ENCODE measurements at places on chromosomes 1 and 21. TPM values are rescaled to one million over a fixed set of nuclear protein-coding genes. Genes with fewer than 3 reads are reported as not detected.

- peak overlapping the region; percentile 87 for H3K4me3 ChIP-seq
- no peaks in the 10 kb centered on the region for H3K27me3 ChIP-seq
- H3K36me3 ChIP-seq: no peaks in the 10 kb centered on the region
- peaks cover 42% of the 10 kb centered on the region for H3K4me1 ChIP-seq
Observed at GRCh38 chr1:113928187-113928930, 765 bp upstream of the HIPK1 start.

Gene CYP4A11
- polyA plus RNA-seq: not detected

DNA sequence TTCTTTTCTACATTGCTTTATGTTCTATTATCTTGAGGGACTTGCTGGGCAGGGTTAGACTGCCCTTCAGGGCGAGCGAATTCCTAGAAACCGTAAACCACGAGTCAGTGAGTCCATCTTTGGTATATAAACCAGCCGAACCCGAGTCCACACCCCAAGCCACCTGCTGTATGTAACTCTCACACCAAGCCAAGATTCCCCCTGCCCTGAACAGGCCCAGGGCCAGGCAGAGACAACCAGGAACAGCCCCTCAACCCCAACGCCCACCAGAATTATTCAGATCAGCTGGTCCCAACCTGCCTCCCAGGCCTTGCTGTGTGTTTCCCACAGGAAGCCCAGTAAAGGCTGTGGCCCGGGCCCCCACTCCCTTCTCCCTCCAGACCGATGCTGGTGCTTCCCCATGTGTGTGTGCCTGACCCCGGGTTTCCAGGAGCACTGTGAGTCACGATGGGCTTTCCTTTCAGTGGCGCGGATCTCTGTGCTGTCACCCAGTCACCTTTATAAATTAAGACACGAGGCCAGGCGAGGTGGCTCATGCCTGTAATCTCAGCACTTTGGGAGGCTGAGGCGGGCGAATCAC, 17.1 kb downstream of the KIF17 start:
- no peak overlapping the region for H3K4me3 ChIP-seq
- DNase-seq: no peak

Gene KDF1
- 0.89 TPM for polyA plus RNA-seq

GRCh38 chr1:179337288-179337687, 28.5 kb upstream of the AXDND1 start:
- H3K27me3 ChIP-seq: no peaks in the 10 kb centered on the region
- DNase-seq: no peak
- H3K27ac ChIP-seq: no peak overlapping the region
- peaks cover 51% of the 10 kb centered on the region for H3K36me3 ChIP-seq

GRCh38 chr1:94036730-94037129, 84.2 kb downstream of the ABCA4 start:
- H3K4me1 ChIP-seq: no peaks in the 10 kb centered on the region
- H3K4me3 ChIP-seq: no peak overlapping the region
- H3K27ac ChIP-seq: no peak overlapping the region
- no peaks in the 10 kb centered on the region for H3K36me3 ChIP-seq
- H3K27me3 ChIP-seq: no peaks in the 10 kb centered on the region

- H3K27ac ChIP-seq: no peak overlapping the region
- H3K4me3 ChIP-seq: no peak overlapping the region
- no peaks in the 10 kb centered on the region for H3K36me3 ChIP-seq
- no peak for DNase-seq
- no peaks in the 10 kb centered on the region for H3K4me1 ChIP-seq
Observed at GRCh38 chr1:217407534-217408001, 223.3 kb downstream of the GPATCH2 start.

Gene OR2C3
- not detected for polyA plus RNA-seq

DNA sequence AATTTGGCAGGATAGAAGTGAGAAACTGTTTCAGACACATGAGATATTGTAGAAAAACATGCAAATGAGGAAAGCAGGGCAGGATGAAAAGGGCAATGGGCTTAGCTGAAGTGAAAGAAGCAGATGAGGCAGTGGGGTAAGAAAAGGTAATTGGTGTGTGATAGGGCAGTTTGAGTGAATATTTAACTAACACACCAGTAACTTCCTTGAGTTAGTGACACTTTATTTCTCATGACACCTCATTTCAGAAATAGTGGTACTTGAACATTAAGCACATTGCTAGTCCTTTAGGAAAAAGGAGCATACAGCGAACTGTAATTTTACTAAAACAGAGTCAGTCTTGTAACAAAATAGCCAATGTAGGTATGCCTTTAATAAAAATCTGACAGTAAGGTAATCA, 415.0 kb downstream of the DPYD start:
- no peak overlapping the region for H3K4me3 ChIP-seq
- H3K27me3 ChIP-seq: no peaks in the 10 kb centered on the region
- H3K36me3 ChIP-seq: peaks cover 22% of the 10 kb centered on the region

DNA sequence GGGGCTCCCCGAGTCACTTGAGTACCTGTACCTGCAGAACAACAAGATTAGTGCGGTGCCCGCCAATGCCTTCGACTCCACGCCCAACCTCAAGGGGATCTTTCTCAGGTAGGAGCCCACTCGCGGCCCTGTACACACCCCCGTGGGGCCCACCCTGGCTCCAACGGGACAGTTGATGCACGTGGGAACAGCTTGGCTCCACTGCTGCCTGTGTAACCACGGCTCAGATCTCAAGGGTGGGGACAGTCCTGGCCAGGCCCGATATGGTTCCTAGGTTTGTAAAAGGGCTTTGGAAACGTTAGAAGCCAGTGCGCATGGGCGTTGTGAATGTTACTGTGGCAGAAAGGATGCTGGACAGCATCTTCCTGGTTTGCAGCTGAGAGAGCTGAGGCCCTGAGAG, 18.8 kb downstream of the PODN start:
- DNase-seq: peak; percentile 74
- H3K4me3 ChIP-seq: no peak overlapping the region
- no peak overlapping the region for H3K27ac ChIP-seq
- H3K36me3 ChIP-seq: no peaks in the 10 kb centered on the region

DNA sequence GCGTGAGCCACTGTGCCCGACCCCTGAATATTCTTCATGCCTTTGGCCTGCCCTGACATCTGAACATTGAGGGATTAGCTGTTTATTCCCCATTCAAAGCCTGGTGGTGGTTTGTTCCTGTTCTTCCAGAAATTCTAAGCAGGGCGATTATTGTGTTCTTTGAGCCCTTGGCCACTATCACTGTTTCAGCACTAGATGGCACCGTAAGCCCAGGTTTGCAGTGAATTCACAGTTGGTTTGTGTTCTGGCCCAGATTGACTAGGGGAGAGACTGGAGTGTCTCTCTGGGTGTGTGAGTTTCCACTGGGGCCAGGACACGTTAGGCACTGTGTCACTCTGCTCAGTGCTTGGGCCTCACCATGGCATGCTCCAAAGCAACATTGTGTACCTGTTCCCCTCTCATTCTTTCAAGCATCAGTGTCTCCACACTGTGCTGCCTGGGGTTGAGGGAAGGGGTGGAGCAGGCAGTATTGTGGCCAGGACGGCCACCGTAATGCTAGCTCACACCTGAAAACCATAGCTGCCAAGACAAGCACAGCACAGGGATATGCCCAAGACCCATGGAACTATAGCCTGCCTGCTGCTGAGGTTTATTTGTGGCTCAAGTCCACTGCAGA, 52.7 kb downstream of the PKN2 start:
- H3K27me3 ChIP-seq: no peaks in the 10 kb centered on the region
- no peak overlapping the region for H3K4me3 ChIP-seq
- DNase-seq: no peak
- no peak overlapping the region for H3K27ac ChIP-seq
- peaks cover 10% of the 10 kb centered on the region for H3K4me1 ChIP-seq

Gene KLHDC9
- polyA plus RNA-seq: 1.9 TPM

GRCh38 chr1:192747943-192748342, 60.9 kb upstream of the RGS2 start:
- no peak overlapping the region for H3K4me3 ChIP-seq
- no peaks in the 10 kb centered on the region for H3K27me3 ChIP-seq
- H3K36me3 ChIP-seq: no peaks in the 10 kb centered on the region
- no peaks in the 10 kb centered on the region for H3K4me1 ChIP-seq
- H3K27ac ChIP-seq: no peak overlapping the region
- no peak for DNase-seq

Gene HSD3B1
- not detected for polyA plus RNA-seq

DNA sequence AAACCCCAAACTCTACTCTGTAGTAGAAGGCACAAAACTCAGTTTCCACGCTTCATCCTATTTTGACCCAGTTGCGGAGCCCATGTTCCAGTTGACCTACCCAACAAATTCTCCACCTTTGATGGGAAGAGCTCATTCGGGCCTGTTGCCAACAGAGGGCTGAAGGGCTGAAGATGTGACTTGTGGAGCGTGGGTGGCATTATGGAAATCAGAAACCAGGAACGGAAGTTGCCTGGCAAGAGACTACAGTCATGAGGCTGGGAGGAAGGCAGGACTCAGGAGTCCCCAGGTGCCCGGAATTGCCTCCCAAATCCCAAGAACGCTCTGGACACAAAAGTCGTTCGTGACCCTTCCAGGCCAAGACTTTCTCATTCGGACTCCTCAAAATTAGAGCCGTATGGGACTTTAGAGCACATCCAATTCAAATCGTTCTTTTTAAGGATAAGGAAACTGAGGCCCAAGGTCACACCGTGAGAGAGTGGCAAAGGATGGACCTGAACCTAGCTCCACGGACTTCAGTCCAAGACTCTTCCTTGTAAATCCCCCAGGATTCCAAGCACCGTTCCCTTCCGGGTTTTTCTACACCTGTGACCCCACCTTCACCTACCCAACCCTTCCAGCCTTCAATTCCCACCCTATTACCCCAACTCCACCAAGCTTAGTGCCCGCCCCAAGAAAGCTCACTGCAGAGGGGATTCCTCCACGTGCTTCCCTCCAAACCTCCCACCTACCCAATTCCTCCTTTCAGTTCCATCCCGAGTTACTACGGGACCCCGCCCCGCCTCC, 739 bp downstream of the SMG5 start:
- H3K27ac ChIP-seq: peak overlapping the region; percentile 90
- peak overlapping the region; percentile 86 for H3K4me3 ChIP-seq
- H3K36me3 ChIP-seq: peaks cover 48% of the 10 kb centered on the region
- no peak for DNase-seq
- peaks cover 34% of the 10 kb centered on the region for H3K4me1 ChIP-seq
- no peaks in the 10 kb centered on the region for H3K27me3 ChIP-seq

DNA sequence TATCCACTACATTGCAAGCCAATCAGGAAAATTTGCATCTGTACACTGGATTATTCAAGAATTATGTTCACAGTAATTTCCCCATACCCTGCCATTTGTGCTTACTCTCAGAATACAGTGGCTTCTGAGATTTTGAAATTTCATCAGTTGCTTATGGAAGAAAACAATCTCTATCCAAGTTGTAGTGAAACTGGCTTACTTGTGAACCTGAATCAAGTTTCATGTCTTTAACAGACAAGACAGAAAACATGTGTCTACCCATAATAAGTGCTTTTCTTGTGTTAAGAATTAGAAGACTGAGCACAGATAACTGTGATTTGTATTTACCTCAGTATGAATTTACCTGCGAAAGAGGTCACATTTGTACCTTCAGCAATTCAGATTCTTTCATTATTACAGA, 672.7 kb upstream of the ADGRL2 start:
- no peak overlapping the region for H3K27ac ChIP-seq
- no peak for DNase-seq
- H3K4me3 ChIP-seq: no peak overlapping the region
- no peaks in the 10 kb centered on the region for H3K36me3 ChIP-seq
- H3K27me3 ChIP-seq: no peaks in the 10 kb centered on the region
- no peaks in the 10 kb centered on the region for H3K4me1 ChIP-seq

Gene KRTAP13-2
- polyA plus RNA-seq: not detected

Gene SELL
- 157 TPM for polyA plus RNA-seq

- H3K27ac ChIP-seq: no peak overlapping the region
- H3K36me3 ChIP-seq: no peaks in the 10 kb centered on the region
- peaks cover 58% of the 10 kb centered on the region for H3K4me1 ChIP-seq
- DNase-seq: no peak
Observed at GRCh38 chr1:6351480-6352137, 42.0 kb downstream of the ACOT7 start.

Gene PLPPR4
- 0.26 TPM for polyA plus RNA-seq

DNA sequence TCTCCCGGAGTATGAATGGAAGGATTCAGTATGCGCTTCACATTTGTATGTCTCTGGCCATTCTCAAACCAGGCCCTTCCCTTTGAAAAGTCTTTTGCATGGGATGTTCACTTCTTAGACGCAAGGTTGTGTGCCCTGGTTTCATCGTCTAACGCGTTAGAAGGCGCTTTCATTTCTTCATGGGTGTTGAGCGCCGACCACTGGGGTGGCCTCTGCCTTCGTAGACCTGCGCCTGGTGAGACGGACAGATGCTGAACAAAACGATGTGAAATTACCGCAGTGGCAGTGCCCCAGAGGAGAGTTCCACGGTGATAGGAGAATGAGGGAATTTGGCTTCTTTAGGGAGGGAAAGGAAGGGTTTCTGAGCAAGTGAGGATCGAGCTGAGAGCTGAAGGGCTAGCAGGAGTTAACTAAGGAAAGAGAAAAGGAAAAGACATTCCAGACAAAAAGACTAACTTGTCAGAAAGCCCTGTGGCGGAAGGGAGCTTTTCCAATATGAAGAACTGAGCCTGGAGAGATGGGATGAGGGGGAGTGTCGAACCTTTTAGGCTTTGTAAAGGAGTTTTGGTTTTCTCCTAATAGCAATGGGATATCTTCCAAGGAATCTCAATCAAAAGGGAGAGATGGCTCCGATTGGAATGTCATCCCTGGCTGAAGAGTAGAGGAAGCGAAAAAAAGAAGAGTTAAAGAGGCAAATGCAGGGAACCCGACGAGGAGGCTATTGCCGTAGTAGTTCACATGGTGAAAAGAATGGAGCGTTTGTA, 951 bp downstream of the GGPS1 start:
- no peaks in the 10 kb centered on the region for H3K36me3 ChIP-seq
- H3K27me3 ChIP-seq: no peaks in the 10 kb centered on the region
- peak overlapping the region; percentile 59 for H3K4me3 ChIP-seq
- peak overlapping the region; percentile 99 for H3K27ac ChIP-seq
- peaks cover 69% of the 10 kb centered on the region for H3K4me1 ChIP-seq
- DNase-seq: peak; percentile 84

DNA sequence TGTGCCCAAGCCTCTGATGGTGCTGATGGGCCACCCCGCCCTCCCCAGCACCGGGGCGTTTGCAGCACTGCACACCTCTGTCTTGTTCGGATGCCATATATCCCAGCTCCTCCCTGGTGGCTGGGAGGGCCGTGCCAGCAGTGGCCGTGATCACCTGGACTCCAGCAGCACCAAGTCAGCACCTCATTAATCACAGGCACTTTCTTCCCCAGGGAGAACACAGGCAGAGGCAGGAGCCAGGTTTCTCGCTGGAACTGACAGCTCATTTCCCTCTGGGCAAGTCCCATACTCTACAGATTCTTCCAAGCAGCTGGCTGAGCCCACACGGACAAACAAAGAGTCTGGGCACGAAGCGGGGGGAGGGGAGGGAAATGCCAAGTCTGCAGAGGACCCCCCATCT, 141.7 kb upstream of the EDN2 start:
- DNase-seq: no peak
- H3K36me3 ChIP-seq: no peaks in the 10 kb centered on the region
- H3K27ac ChIP-seq: no peak overlapping the region
- H3K4me3 ChIP-seq: no peak overlapping the region
- no peaks in the 10 kb centered on the region for H3K27me3 ChIP-seq

GRCh38 chr1:119279456-119280381, 88.9 kb upstream of the HAO2 start:
- H3K27ac ChIP-seq: no peak overlapping the region
- no peaks in the 10 kb centered on the region for H3K4me1 ChIP-seq
- DNase-seq: no peak
- no peaks in the 10 kb centered on the region for H3K36me3 ChIP-seq

- no peaks in the 10 kb centered on the region for H3K4me1 ChIP-seq
- no peaks in the 10 kb centered on the region for H3K36me3 ChIP-seq
- no peak overlapping the region for H3K4me3 ChIP-seq
- no peaks in the 10 kb centered on the region for H3K27me3 ChIP-seq
- H3K27ac ChIP-seq: no peak overlapping the region
Observed at GRCh38 chr21:32203877-32204480, 74.9 kb downstream of the MIS18A start.

- H3K4me3 ChIP-seq: no peak overlapping the region
- no peak for DNase-seq
- peaks cover 56% of the 10 kb centered on the region for H3K36me3 ChIP-seq
- H3K27ac ChIP-seq: peak overlapping the region; percentile 55
Observed at GRCh38 chr1:109500941-109501381, 7.1 kb downstream of the CYB561D1 start.

Gene MAP3K21
- polyA plus RNA-seq: 0.38 TPM
